ENCODE measurements at places on chromosomes 7 and 10.

- no peak for DNase-seq
These were observed 36.7 kb upstream of the MNX1 start for GRCh38 chr7:157047148-157047547.

- DNase-seq = no peak
These were observed 998.7 kb downstream of the LRMDA start for GRCh38 chr10:76430061-76430645.

DNA sequence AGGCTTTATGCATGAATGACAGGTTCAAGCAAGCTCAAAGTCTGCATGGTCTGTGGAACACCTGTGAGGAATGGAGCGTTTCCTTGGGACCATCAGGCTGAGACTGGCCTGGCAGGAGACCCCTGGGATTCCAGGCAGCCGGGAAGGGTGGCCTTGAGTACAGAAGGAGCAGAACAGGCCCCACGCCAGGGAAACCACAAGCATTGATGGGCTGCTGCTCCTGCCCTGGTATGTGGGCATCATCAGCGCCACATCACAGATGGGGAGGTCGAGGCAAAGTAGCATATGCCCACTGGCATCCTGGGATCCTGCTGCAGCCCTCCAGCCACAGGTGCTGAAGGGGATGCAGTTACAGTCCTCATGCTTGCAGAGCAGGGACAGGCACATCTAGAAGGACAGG is 40.9 kb downstream of the ANTXRL start:
- no peak for DNase-seq

DNA sequence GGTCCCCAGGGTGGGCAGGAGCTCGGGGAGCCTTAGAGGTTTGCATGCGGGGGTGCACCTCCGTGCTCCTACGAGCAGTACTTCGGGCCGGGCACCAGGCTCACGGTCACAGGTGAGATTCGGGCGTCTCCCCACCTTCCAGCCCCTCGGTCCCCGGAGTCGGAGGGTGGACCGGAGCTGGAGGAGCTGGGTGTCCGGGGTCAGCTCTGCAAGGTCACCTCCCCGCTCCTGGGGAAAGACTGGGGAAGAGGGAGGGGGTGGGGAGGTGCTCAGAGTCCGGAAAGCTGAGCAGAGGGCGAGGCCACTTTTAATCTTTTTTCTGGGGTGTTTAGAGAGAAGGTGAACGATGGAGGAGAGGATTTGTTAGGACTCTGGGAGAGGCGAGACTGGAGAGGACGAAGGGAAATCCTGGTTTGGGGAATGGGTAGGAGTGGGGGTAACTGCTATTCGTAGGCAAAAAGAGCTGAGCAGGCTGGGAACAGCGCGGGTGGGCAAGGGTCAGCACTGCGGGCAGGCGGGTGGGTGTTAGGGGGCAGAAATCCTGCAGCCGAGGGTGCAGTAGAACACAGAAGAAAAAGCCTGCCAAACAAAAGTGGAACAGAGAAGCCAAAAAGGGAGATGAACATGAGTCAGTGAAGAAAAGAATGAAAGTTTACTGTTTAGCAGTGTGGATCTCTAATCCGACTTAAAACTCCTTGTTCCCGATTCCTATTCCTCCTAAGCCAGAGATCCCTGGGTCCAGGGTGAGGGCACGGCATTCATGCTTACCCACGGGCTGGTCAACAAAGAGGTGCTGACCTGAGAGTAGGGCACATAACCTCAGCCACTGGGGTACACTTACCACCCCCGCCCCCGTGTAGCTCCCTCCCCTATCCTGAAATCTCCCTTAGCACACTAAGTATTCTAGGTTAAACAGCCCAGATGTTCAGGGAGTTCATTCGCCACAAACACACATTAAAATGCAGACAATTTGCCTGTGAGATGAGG is 26.9 kb downstream of the PRSS2 start:
- DNase-seq = no peak

DNA sequence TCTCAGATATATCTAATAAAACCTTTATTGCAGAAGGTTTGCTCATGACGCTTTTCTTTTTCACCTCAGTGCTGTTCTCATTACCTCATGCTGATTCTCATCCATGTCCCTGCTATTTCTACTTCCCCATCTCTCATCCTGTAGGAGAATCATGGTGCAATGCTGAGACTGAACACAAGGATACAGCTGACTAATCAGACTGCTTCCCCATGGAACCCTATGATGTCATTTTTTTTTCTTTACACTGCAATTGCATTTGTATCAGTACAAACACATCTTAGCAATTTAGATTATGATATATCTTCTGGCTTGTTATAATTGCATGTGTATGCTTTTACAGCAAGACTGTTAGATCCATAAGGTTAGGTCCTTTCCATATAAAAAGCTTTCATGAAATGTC is 93.7 kb downstream of the SEMA3A start:
- no peak for DNase-seq

DNA sequence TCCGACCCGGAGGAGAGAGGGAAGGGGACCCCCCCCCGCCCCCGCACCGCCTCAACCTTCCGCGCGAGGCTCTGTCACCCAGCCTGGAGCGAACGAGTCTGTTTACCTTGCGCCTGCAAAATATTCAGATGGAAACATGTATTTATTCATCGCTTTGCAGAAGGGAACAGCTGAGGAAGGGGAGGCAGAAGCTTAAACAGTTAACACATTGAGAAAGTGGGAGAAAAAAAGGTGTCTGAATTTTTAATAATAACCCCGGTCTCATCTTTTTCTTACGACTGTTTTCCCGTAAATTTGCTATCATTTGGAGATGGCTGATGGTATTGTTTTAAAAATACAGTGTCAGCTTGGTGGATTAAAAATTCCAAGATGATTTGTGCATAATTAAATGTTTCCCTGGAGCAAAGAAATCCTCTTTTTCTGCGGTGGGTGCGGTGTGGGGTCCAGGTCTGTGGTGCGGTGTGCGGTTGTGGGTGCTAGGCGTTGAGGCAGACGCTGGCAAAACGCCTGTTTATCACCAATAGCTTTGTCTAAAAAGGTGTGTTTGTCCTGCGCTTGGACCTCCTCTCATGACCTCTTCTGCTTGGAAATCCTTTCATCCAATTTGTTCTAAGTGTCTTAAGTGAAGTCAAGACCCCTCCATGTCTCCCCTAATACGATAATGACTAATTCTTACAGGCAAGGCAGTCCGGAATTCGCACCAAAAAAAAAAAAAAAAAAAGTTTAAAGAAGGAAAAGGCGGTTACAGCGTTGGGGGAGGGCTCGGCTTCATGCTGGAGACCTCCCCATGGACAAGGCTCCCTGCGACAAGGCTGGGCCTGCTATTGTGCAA is 1.6 kb downstream of the UNCX start:
- no peak for DNase-seq

DNA sequence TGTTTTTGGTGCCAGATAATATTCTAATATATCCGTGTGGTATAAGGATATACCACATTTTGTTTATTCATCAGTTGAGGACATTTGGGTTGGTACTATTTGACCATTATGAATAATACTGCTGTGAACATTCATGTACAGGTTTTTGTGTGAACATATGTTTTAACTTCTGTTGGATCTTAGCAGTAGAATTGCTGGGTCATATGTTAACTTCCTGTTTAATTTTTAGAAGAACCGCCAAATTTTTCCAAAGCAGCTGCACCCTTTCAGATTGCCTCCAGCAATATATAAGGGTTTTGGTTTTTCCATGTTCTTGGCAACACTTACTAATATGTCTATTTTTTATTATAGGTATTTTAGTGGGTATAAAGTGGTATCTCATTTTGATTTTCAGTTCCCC is 22.8 kb downstream of the VPS26A start:
- DNase-seq = no peak

DNA sequence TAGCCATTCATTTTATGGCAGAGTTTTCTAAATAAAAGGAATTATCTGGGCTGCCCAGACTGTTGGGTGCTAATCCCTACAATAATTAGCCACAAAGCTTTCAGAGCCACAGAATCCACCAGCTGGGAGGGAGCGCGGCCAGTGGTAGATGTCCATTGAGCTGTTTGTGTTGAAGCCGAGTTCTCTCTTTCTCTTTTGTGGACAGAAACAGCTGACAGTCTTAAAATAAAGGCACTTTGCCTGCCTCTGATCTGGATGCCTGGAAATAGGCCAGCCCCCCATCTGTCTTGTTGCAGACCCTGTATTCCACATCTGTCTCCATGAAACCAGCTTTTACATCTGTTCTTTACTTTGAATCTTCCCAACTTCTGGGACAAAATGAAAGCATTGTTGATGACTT is 66.1 kb downstream of the MTPN start:
- peak; percentile 49 for DNase-seq

DNA sequence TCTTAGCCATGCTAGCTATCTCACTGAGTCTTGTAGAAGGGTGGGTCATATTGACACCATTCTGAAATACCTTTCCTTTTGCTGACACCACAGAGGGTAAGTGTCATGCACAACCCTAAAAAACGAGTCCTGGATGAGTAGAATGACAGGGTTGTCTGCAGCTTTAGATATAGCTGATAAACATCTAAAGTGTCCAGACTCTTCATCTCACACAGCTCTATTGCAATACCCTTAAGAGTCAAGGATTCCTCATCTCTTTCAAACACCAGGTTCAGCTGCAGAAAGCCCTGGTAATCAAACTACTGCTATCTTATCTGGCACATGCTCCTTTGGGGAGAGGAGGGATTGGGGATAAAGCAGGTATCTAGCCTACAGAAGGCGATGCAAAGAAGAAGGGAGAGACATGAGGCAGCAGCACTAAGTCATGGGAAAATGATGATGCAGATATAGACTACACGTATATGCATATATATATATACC is 127.0 kb downstream of the ANK3 start:
- no peak for DNase-seq

GRCh38 chr10:132365102-132365501 is 31.9 kb upstream of the PWWP2B start:
- DNase-seq = no peak

DNA sequence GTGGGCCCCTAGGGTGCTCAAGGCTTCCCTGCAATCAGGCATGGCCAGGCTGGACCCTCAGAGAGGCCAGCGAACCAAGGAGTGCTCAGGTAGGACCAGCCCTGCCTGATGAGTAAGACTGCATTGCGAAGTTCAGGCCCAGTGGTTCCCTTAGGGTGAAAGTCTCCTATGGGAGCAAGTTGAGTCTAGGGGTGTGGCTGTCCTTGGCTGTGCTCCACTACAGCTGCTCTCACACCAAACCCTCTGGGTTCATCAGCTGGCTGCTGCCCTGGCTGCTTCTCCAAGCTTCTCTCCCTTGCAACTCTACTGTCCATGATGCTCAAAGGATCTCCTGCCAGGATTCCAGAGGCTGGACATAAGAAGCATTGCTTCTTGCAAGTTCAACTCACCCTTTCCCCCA is 18.7 kb downstream of the FAM25A start:
- DNase-seq = no peak

DNA sequence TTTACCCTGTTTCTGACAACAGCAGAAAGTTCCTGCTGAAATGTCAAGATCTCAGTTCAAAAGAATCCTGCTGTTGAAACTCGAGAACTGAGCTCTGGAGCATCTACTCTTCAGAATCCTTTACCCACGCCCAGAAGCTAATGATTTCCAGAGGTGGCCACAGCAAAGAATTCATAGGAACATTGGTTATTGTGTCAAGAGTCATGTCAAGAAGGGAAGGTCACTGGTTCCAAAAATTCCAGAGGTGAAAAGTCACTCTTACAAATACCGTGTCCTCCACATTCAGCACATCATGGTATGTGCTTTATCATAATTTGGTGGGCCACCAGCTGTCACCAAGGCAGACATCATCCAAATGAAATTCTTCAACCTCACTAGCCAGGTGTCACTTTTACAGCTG is 394.4 kb upstream of the NPVF start:
- no peak for DNase-seq

DNA sequence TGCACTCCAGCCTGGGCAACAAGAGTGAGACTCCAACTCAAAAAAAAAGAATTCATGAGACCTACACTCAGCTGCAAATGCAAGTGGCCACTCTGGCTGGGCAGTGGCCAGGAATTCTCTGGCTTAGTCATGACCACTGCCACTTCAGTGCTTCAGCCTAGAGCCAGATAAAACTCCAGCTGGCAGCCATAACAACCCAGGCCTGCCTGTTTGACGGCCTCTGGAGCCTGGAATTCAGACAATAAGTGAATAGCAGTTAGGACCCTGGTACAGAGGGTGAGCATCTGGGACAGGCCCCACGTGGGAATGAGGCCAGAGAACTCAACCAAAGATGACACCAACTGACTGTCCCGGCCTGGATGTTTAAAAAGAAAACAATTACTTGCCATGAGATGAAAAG is 18.9 kb downstream of the RCC1L start:
- no peak for DNase-seq

DNA sequence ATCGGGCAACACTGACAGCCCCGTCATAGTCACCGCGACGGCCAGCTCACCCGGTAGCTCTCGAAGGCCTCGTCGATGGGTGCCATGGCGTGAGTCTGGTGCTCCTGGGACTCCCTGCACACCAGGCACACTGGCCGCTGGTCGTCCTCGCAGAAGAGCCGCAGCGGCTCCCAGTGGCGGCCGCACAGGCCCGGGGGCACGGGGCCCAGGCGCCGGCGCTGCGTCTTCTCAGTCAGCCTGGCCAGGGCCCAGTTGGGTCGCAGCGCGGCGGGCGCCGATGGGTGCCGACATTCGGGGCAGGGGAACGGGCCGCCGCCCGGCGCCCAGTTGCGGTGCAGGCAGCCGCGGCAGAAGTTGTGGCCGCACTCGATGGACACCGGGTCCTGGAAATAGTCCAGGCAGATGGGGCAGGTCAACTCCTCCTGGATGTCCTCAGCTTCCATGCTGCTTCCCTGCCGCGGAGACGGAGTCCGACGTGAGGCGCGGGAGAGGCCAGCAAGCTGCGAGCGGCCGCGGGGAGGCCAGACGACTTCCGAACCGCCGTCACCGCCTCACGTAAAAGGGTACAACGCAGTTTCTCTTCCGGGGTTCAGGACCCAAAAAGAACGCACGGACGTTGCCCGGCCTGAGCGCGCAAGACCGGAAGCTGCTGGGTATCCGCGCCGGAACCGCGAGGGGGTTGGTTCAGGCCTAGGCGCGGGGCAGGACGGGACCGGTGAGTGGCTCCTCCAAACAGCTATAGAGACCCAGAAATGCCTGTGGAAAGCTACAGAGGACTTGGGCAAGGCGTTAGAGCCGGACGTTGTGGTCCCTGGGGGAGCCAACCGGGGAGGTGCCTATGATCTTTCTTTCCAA is at the start of gene TRIM4:
Gene TRIM4, minus strand, starts transcription at position 572 of the 855 bp plus-strand sequence. Its CDS starts 129 bp downstream, at position 443.
- DNase-seq = peak; percentile 78

DNA sequence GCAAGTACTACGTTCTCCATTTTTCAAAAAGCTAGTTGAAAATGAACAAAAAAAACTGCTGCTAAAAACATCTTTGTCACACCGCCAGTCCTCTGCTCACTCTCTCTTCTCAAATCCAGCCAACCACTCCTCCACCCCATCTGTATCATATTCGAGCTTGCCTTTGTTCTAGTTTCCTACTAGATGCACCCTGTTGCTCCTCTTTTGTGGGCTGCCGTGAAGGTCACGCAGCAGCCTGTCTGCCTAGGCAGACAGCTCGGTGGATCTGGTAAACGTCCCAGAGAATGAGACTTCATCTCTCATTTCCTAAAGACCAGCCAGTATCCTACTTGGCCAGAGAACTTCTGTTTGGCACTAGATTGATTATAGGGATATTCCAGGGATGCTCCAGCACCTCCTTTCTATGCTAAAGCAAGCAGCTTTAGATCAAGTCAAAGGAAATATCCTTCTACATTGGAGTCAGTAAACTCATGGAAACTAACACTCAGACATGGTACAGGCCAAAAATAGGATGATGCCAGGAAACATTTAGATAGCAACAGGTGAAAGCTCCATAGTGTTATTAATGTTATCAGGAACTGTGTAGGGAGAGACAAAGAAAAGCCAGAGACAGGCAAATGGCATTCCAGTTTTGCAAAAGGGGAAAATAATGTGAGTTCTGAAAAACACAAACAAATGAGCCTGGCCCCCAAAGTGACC is 8.7 kb upstream of the PLXNA4 start:
- DNase-seq = no peak

Data from left kidney (tissue), 8 donors.